ENCODE measurements at places on chromosomes 12 and 14. TPM values are rescaled to one million over a fixed set of nuclear protein-coding genes. Genes with fewer than 3 reads are reported as not detected.
A peak's percentile ranks its signal among the peaks of the same experiment; 100 is the strongest.

ZNF605 gene
- total RNA-seq = 17.3 TPM

FSCB gene
- total RNA-seq = not detected

BIN2 gene
- total RNA-seq = not detected

DNA sequence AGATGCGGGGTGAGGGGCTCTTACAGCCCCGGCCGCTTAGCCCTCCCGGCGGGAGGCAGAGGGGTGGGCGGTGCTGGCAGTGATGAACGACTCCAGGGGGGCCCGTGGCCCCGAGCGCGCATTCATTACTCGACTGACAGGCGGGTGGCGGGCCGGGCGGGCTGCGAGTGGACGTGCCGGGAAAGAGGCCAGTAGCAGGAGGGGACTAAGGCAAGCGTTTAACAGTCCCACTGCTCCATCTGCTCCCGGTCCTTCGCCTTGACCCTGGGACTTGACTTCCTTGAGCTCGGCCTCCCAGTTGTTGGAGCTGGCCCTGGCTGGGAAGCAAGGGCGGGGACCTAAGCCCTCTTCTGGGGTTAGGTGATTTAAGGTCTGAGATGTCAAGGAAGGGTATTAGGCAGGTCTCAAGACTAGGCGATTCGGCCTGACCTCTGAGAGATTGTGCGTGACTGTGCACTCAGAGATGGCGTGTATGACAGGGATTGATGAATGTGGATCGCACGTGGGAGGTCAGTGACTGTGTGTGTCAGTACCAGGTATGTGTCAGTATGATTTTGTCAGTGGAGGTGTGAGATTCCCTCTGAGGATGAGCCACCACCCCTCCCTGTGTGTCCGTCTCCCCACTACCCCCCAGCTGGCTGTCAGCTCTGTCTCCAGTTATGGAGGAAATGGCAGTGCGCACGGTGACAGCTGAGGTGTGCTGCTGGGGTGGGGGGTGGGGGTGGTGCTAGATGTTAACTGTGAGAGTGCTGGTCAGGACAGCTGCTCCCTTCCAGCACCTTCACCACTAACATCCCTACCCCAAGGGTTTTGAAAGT lies 3.6 kb upstream of the DNAJC22 start:
- peak; percentile 57 for DNase-seq

NKX2-1 gene
- not detected for total RNA-seq

- DNase-seq = no peak
Observed at GRCh38 chr14:72699852-72700257, 194.0 kb downstream of the DPF3 start.

ACYP1 gene
- total RNA-seq = 18.9 TPM

- DNase-seq = no peak
Observed at GRCh38 chr14:79562185-79562584, 649.1 kb downstream of the DIO2 start.

TBC1D30 gene
- 1.6 TPM for total RNA-seq

DNA sequence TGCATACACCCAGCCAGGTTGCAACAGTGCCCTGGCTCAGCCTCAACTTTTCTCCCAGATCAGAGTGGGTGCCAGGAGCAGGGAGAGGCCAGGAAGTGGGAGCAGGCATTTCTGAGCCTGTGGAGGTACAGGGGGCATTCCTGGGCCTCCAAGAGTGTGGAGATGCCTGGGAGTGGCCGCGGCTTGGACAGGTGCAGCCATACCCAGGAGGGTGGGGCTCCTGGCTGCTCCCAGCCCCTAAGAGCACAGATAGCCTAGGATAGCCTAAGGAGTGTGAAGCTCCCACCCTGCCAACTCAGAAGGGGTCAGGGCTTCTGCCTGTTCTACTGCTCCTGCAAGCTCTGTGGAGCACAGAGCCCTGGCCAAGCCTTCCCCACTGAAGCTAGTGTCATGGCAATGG lies 543.4 kb downstream of the RPL10L start:
- no peak for DNase-seq

TMEM117 gene
- 1.7 TPM for total RNA-seq

GRCh38 chr14:92549105-92549858 lies 35.7 kb downstream of the RIN3 start:
- DNase-seq = no peak

TAS2R9 gene
- total RNA-seq = not detected

DNA sequence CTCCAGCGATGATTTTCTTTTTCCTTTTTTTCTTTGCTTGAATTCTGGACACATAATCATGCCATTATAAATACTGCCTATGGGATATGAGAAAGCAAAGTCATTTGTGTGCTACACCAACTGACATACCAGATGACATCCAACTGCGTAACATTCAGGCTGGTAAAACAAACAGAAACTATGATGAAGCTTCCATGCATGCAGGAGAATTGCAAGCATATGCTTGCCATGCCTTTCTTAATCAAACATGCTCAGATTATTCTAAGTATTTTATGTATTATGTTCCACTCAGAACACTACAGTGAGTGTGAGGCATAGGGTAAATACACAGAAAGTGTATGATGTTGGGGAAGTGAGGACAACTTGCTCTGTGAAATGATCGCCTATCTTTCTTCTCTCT lies 97.4 kb downstream of the C12orf50 start:
- DNase-seq = no peak

RPGRIP1 gene
- total RNA-seq = 0.59 TPM

GRCh38 chr14:59120921-59121320 lies 67.5 kb upstream of the DAAM1 start:
- DNase-seq = no peak

GRCh38 chr12:28421374-28421773 lies 231.1 kb downstream of the CCDC91 start:
- no peak for DNase-seq

GRCh38 chr12:130961921-130962451 lies 8.3 kb downstream of the ADGRD1 start:
- DNase-seq = no peak

DNA sequence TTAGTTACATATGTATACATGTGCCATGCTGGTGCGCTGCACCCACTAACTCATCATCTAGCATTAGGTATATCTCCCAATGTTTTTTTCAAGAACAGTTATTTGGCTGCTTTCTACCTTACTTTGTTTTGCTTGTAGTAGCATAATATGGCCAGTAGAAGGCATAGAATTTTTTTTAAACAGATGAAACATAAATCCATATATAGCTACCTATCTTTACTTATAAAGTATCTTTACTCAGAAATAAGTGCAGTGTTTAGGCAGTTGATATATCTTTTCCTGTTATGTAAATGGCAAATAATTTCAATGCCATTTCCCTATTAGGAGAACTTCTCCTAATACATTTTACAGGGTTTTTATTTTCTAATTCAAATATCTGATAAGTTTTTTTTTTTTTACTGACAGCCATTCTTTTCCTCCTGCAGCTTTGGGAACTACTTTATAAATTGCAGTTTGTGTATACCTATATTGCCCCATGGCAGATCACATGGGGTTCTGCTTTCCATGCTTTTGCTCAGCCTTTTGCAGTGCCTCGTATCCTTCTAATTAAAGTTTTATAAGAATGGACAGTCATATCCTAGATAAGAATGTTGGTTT lies 143.1 kb downstream of the PCNX1 start:
- DNase-seq = no peak

DNA sequence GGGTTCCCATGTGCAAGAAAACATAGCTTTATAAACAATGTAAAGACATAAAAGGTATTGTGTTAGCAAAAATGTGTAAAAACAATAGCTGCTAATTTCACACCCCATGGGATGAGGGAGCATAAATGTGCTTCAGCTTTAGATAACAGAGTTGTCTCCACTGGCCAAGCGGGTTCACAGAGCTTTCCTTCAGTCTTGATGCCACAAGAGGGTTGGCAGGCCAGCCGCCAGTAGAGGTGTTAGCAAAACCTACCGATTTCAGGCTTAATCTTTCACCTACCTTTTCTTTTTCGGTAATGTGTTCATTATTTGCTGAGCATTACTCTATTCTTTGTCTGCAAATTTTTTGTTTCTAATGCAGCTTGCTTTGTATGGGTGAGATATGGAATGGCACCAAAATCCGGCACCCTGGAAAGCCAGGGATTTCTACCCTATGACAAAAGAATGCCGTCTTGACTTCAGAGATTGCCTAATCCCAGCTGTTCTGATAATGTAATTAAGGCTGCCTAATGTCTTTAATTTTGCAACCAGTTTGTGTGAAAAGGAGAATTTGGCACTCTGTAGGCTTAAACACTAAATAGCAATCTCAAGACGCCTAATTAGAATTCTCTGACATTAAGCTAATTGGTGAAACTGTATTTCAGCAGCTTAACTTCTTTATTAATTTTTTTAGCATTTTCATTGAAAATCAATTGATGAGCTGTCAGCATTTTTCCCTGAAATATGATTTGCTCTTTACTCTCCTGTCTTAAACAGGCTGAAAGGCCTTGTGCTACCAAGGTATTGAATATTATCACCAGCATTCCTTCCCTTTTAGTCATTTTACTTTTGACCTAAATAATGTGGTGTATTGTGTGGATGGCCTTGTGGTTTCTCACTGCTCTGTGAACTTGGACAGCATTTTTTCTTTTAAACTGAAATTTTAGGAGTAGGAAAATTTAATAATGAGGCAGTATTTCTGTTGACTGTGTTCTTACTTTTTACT lies 60.7 kb downstream of the POLR3B start:
- DNase-seq = no peak

DNA sequence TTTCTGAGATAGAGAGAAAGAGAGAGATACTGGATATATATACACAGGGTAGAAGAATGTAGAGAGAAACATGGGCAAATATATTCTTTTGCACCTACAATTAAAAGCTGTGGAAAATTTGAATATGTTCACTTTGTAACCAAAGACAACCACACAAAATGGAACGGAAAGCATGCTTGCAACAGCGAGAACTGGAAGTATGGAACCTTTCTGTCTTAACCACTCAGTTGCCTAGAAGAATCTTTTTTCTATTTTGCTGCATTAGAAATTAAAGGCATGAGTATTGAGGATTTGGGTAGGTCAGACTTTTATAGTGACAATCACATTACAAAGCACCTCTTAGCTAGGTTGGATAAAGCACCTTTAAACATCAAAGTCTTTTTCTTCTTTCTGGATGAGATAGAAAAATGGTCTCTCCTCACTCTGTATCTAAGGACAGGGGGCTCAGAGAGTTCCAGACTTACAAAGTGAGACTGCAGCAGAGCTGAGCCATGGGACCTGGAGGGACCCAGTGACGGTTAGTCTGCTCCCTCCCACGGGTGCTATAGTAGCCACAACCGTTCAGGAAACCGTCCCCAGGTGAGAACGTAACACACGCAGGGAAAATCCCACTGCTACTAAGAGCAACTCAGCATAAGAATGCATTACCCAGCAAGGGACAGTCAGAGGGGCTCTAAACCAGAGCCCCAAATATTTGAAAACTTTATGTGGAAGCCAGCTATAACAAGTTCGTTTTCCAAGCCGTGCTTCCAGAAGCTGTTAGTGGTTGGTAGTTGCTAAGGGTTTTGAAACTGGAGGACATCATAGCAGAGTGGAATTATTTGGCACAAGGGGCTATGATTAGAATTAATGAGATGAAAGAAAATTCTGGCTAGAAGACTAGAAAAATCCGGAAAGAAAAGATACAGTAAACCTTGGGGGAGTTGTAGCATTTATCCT lies 97.1 kb downstream of the DAD1 start:
- no peak for DNase-seq

DNA sequence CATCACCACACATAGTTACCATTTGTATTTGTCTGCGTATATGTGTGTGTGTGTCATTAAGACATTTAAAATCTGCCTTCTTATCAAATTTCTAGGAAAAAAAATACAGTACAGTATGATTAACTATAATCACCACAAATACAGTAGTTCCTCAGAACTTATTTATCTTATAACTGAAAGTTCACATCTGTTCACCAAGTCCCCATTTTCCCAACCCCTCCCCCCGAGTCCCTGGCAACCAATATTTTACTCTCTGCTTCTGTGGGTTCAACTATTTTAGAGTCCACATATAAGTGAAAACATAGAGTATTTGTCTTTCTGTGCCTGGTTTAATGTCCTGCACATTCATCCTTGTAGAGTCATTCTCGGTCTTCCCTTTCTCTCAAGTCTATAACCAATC lies 12.3 kb downstream of the CAPS2 start:
- no peak for DNase-seq

Data from H9 (cell line).